Stimulated activated CD8-positive, alpha-beta memory T cell treated with anti-CD3 and anti-CD28 coated beads, Interleukin-12 subunit alpha, Interleukin-12 subunit beta, amount 100 ng/mL, for 1 hour (primary cell): ENCODE measurements at places on chromosomes 12 and 14.

- peak; percentile 62 for DNase-seq
Observed at GRCh38 chr12:48817873-48818830, at the start of gene CACNB3. TSS of gene CACNB3 (plus strand) at chr12:48818496. CDS start at chr12:48818930, 434 bp downstream.

DNA sequence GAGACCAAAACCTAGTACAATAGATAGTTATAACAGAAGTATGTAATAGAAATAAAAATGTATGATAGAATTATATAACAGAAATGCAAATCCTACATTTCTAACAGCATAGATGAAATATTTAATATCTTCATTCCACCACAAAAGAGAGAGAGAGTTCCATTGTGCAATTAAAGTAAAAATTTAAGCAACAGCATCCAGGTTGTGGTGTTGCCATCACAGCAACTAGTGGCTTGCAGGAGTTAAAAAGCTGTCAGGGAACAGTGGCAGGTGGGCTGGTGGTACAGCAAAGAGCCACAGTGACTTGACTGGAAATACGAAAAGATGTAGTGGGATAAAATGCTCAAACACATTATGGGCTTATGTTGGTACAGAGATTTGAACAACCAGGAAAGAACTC is 57.1 kb upstream of the MDM1 start:
- DNase-seq = no peak

DNA sequence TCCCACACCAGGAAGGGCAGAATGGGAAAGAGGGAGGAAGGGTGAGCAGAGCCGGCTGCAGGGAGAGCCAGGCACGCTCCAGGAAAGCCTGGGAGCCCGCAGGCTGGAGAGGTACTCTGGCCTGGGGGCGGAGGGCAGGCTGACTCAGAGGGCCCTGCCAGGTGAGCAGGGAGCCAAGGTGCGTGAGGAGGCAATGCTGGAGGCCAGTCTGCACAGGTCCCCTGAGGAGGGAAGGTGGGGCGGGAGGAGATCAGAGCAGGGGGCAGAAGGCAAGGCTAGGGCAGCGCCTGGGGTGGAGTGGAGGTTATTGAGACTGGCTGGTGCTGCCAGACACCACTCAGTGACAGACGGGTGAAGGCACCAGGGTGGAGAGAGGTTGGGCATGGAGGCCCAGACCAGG is 385.0 kb downstream of the BCL11B start:
- DNase-seq = no peak

- DNase-seq = no peak
Observed at GRCh38 chr12:3364226-3364625, 126.8 kb upstream of the PRMT8 start.

- DNase-seq = no peak
Observed at GRCh38 chr12:8553088-8553627, 12.5 kb upstream of the CLEC4E start.

DNA sequence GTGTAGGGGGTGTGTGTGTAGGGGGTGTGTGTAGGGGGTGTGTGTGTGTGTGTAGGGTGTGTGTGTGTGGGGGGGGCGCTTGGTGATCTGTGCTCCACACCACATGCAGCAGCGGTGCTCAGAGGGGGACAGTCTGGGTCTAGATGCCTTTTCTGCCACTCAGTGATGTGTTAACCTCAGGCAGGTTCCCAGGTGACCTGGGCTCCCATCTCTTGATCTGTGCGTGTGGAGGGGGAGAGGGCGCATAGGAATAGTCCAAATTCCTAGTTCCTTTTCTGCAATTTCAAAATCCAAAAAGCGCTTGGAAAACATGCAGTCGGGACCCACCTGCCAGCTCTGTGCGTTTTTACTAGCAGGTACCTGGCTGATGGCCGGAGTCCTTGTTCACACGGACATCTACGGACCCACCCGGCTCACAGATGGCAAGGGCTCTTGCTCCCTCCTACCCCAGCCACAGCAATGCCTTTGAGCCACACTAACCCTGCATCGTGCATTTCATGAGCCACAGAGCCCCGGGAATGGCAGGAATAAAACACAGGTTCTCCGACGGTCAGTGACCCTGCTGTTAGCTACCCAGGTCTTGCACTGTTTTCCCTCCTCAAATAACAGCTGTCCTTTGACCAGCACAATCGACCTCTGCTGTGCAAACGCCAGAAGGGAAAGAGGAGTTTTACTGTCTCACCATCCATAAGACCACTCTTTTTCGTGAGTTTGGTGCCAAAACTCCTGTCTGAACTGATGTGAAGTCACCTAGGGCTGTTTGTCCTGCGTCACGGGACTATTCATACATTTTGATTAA is 120.8 kb downstream of the GLT1D1 start:
- DNase-seq = no peak

- DNase-seq = no peak
Observed at GRCh38 chr12:9032202-9032964, 43.0 kb downstream of the KLRG1 start.

DNA sequence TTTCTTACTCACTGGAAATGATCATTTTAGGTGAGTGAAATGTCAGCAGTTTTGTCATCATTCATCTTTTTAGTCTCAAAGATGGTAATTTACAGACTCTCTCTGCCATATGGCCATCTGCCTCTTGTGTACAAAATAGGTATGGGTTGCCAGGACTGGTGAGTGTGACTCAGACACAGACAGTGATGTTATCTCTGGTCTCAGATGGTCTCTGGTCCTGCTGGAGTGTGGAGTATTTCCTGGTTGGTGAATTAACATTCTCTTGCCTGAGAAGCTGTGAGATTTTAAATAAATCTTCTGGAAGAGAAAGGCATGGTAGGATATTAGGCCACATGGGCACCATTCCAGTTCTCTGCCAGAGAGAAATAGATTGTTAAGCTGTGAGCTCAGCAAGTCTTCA is 207.0 kb downstream of the ATP23 start:
- no peak for DNase-seq
